ENCODE measurements at places on chromosomes 5 and 9. TPM values are rescaled to one million over a fixed set of nuclear protein-coding genes. Genes with fewer than 3 reads are reported as not detected.

PCDHGA7 gene
- total RNA-seq, result 0.23 TPM

ZNF658 gene
- total RNA-seq, result 1.2 TPM

BTNL8 gene
- total RNA-seq, result not detected

- peak; percentile 3 for DNase-seq
Observed at GRCh38 chr5:133754575-133755169, 142.3 kb upstream of the FSTL4 start.

GRCh38 chr9:89505048-89505447 is 7.1 kb upstream of the SEMA4D start:
- DNase-seq, result no peak

DNA sequence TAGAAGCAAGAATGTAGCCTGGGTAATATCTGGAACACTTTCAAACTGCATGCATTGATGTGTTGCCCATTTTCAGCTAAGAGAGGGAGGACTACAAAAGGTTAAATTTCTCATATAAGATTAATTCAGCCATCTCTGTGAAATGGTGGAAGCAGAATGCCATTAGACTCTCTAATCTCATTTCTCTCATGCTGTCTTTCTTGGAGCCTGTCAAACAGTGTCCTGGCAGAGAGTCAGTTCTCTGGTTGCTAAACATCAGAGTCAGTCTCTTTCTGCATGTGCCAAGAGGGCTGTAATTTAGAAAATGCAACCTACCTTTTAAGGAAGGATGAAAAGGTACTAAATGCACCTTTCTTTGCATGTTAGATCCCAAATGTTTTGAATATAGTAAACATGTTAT is 910 bp upstream of the GARNL3 start:
- no peak for DNase-seq

LCN15 gene
- not detected for total RNA-seq

GRCh38 chr5:150765799-150766169 is 7.0 kb upstream of the DCTN4 start:
- no peak for DNase-seq

POU5F2 gene
- 0.07 TPM for total RNA-seq

GRCh38 chr5:53041071-53041692 is 52.0 kb downstream of the ITGA2 start:
- no peak for DNase-seq

DNA sequence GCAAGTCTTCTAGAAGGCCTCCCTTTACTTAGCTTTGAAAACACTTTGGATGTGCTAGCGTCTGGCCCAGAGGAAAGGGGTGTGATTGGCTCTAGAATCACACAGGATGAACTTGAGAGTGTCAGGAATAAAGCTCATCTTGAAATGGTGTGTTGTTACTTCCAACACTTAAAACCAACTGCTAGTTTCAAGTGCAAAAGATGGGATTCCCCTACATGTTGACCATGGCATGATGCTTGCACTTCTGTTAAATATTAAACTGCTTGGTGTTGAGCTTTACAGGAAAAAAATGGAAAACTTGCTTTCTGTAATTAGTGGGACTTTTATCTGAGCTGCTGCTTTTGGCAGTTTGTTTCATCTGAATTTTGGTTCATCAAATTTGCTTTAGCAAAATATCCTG is 261.1 kb downstream of the MED10 start:
- DNase-seq, result no peak

DNA sequence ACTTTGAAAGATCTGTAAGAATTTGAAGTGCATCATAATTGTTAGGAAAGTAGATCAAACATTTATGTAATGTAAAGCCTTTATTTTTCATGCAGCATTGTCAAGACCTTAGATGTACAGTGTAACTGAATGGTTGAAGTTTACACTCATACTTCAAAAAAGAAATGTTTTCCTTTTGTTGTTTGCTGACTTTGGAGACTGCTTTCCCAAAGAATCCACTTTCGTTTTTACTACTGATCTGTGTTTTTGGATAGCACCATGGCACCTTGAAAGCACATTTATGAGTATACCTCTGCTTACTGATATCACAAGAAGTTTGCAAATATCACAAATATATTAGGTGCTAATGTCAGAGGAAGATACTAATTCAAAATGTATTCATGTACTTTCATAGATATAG is 50.0 kb downstream of the PIP5K1B start:
- no peak for DNase-seq

DNA sequence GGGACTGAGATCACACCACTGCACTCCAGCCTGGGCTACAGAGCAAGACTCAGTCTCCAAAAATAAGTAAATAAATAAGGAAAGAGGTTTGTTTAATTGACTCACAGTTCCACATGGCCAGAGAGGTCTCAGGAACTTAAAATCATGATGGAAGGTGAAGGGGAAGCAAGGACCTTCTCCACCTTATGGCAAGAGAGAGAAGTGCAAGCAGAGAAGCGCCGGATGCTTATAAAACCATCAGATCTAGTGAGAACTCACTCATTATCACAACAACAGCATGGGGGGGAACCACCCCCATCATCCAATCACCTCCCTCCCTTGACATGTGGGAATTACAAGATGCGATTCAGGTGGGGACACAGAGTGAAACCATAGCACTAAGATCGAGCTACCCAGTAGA is 22.8 kb upstream of the RGMB start:
- DNase-seq, result no peak

GRCh38 chr5:180791611-180792213 is 10.9 kb downstream of the MGAT1 start:
- no peak for DNase-seq

ENG gene
- total RNA-seq, result 10.6 TPM
